ENCODE measurements at places on chromosomes 3 and 15. TPM values are rescaled to one million over a fixed set of nuclear protein-coding genes. Genes with fewer than 3 reads are reported as not detected.

GRCh38 chr15:56693761-56694160 lies 39.5 kb downstream of the ZNF280D start:
- peaks cover 7% of the 10 kb centered on the region for H3K36me3 ChIP-seq
- no peaks in the 10 kb centered on the region for H3K27me3 ChIP-seq
- no peaks in the 10 kb centered on the region for H3K4me1 ChIP-seq
- no peak overlapping the region for H3K4me3 ChIP-seq

DNA sequence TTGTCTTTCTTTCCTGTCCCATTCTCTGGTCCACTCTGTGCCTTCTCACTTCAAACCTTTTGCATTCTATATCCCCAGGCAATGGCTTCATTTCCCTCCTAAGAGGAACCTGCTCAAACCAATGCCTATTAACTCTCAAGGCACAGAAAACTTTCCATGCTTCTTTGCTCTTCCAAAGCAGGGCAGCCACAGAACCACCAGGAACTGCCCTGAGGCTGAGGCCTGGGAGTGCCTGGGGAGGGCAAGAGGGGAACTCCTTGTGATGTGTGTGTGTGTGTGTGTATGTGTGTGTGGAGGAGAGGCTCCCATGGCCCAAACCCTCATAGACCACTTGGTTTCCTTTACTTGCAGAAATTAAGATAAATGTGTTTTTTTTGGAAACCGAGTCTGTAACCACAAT lies 14.1 kb upstream of the PGPEP1L start:
- H3K4me1 ChIP-seq: peaks cover under 1% of the 10 kb centered on the region
- no peak overlapping the region for H3K27ac ChIP-seq
- peaks cover 10% of the 10 kb centered on the region for H3K36me3 ChIP-seq
- no peak overlapping the region for H3K4me3 ChIP-seq
- no peak for DNase-seq

- peak overlapping the region; percentile 42 for H3K4me3 ChIP-seq
- DNase-seq: peak; percentile 55
- peak overlapping the region; percentile 95 for H3K27ac ChIP-seq
- no peaks in the 10 kb centered on the region for H3K27me3 ChIP-seq
These were observed 115.9 kb downstream of the CBLB start for GRCh38 chr3:105752791-105753415.

Gene SMARCC1
- total RNA-seq: 130 TPM

Gene UBE2Q2
- 15.1 TPM for total RNA-seq

DNA sequence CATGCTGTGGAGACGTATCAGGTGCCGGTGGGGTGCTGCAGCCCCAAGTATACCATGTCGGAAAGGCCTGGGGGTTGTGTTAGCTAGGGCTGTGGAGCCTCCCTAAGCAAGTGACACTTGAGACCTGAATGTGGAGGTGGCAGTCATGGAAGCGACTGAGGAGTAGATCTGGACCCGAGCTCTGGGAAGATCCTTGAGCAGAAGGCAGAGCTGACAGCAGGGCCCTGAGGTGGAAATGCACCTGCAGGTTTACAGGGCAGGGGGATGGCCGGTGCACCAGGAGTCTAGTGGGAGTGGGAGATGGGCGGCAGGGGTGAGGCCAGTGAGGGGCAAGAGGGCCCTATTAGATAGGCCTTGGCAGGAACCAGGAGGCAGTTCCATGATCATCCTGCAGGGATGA lies 91.8 kb upstream of the PLXNA1 start:
- no peak overlapping the region for H3K4me3 ChIP-seq
- no peak for DNase-seq
- peaks cover 2% of the 10 kb centered on the region for H3K36me3 ChIP-seq
- H3K4me1 ChIP-seq: no peaks in the 10 kb centered on the region

GRCh38 chr15:81407718-81408117 lies 33.7 kb upstream of the TMC3 start:
- no peak overlapping the region for H3K27ac ChIP-seq
- H3K27me3 ChIP-seq: no peaks in the 10 kb centered on the region
- DNase-seq: no peak
- H3K4me3 ChIP-seq: no peak overlapping the region

Gene ADPRH
- 2.5 TPM for total RNA-seq

- DNase-seq: no peak
- H3K27ac ChIP-seq: no peak overlapping the region
- no peak overlapping the region for H3K4me3 ChIP-seq
- peaks cover 2% of the 10 kb centered on the region for H3K36me3 ChIP-seq
- H3K4me1 ChIP-seq: peaks cover 19% of the 10 kb centered on the region
- no peaks in the 10 kb centered on the region for H3K27me3 ChIP-seq
These were observed 38.0 kb downstream of the TXNRD3 start for GRCh38 chr3:126616931-126617330.

Gene MIX23
- 250 TPM for total RNA-seq

DNA sequence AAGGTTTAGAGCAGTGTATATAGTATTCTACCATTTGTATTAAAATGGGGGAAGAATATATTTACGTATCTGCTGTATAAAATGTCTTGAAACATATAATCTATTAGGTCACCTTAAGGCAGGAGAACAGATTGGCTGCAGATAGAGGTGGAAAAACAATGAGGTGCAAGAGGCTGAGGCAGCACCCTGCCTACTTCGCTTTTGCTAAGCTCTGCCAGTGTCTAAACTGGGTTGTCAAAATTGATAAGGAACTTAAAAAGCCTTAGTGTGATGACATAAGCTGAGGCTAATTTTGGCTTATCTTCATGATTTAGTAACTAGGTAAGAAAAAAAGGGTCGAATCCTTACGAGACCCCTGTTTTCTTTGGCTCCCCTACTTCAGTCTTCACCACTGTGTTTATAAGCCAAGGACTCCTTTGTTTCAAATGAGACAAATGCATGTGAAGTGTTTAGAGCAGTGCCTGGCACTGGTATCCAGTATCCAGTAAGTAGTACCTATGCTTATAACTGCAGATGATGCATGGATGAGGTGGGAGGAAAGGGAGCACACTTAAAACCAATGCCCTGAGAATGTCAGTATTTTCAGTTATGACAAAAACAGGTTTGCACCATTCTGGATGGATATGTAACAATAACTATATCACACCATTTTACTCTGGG lies 45.7 kb downstream of the ARMC8 start:
- H3K4me3 ChIP-seq: no peak overlapping the region
- H3K4me1 ChIP-seq: peaks cover 20% of the 10 kb centered on the region
- H3K36me3 ChIP-seq: peaks cover 42% of the 10 kb centered on the region
- H3K27ac ChIP-seq: no peak overlapping the region
- DNase-seq: no peak
- no peaks in the 10 kb centered on the region for H3K27me3 ChIP-seq

DNA sequence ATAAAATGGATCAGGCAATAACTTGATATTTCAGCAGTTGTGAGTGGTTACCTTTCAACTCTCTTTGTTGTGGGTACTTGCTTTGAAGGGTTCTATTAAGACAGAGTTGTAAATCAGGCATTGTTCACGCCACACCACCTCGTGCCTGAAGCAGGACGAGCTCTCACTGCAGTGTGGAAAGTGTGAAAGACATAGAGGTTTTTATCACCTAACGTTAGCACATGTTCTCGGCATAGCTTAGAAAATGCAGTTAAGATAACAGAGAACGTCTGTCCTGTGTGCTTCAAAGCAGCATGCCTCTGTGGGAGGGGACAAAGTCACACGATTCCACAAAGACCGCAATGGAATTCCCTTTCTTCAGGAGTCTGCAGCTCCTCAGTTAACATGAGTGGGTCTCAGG lies 7.8 kb downstream of the ADAMTS17 start:
- no peak overlapping the region for H3K4me3 ChIP-seq
- H3K4me1 ChIP-seq: peaks cover 63% of the 10 kb centered on the region
- no peak overlapping the region for H3K27ac ChIP-seq
- H3K36me3 ChIP-seq: no peaks in the 10 kb centered on the region
- no peak for DNase-seq

- H3K36me3 ChIP-seq: no peaks in the 10 kb centered on the region
- DNase-seq: no peak
- H3K4me3 ChIP-seq: no peak overlapping the region
- H3K27ac ChIP-seq: no peak overlapping the region
- H3K4me1 ChIP-seq: no peaks in the 10 kb centered on the region
These were observed 86.9 kb downstream of the ASB7 start for GRCh38 chr15:100689131-100689899.

Gene GASK1A
- not detected for total RNA-seq

Gene LRTM1
- total RNA-seq: not detected

- DNase-seq: peak; percentile 49
- no peaks in the 10 kb centered on the region for H3K27me3 ChIP-seq
- H3K4me3 ChIP-seq: peak overlapping the region; percentile 54
- peaks cover 32% of the 10 kb centered on the region for H3K4me1 ChIP-seq
- peak overlapping the region; percentile 78 for H3K27ac ChIP-seq
These were observed 179.6 kb downstream of the NSMCE3 start for GRCh38 chr15:29089731-29090616.

DNA sequence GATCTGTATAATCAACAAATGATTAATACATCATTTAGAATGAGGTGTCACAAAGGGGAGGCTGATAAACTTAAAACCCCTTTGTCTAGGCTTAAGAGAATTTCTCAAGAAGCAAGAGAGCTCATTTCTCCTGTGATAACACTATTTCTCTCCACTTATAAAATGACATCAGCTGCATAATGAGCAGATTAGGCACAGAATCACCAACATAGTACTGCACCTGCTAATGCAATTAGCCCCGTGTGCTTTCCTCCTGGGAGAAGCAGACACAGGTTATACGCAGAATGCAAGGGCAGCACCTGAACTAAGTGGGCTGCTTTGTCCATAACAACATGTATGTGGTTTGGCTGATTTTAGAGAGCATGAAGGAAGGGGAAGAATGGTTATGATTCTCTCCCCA lies 515.3 kb upstream of the CFAP20DC start:
- H3K27me3 ChIP-seq: peaks cover 3% of the 10 kb centered on the region
- DNase-seq: no peak
- no peak overlapping the region for H3K4me3 ChIP-seq
- H3K36me3 ChIP-seq: no peaks in the 10 kb centered on the region
- H3K4me1 ChIP-seq: peaks cover 24% of the 10 kb centered on the region

Gene DGKG
- total RNA-seq: 0.71 TPM

GRCh38 chr3:174101244-174101643 lies 703.7 kb downstream of the NLGN1 start:
- no peak overlapping the region for H3K27ac ChIP-seq
- H3K27me3 ChIP-seq: no peaks in the 10 kb centered on the region
- no peak for DNase-seq
- no peaks in the 10 kb centered on the region for H3K36me3 ChIP-seq
- H3K4me3 ChIP-seq: no peak overlapping the region

DNA sequence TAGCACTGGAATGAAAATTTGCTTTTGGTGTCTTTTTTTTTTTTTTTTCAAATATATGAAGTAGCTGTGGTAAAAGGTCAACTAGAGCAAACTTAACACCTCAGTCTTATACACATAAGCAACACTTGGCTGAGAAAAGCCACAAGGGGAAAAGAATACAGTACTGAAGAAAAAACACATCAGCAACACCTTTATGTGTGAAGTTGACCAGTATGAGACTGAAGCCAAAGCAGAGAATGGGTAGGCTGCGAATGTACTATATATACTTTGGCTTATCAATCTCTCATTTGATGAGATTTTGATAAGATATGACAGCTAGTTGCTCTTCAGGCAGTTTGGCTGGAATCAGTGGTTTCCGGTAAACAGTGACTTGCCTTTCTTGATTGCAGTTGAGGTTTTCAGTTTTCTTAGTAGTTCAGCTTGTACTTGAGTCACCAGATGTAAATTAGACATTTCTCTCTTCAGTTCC lies 22.0 kb upstream of the ZCWPW2 start:
- H3K27me3 ChIP-seq: no peaks in the 10 kb centered on the region
- peaks cover 14% of the 10 kb centered on the region for H3K4me1 ChIP-seq
- DNase-seq: peak; percentile 54
- H3K4me3 ChIP-seq: no peak overlapping the region
- H3K36me3 ChIP-seq: peaks cover 16% of the 10 kb centered on the region

Gene NANOGP8
- total RNA-seq: not detected

GRCh38 chr3:171346582-171347300 lies 113.5 kb downstream of the TNIK start:
- H3K4me3 ChIP-seq: no peak overlapping the region

Gene CD200R1L
- total RNA-seq: not detected

GRCh38 chr15:27585041-27585640 lies 514.0 kb downstream of the OCA2 start:
- no peak overlapping the region for H3K4me3 ChIP-seq
- H3K27me3 ChIP-seq: peaks cover 4% of the 10 kb centered on the region
- no peaks in the 10 kb centered on the region for H3K36me3 ChIP-seq
- no peak for DNase-seq

- peak overlapping the region; percentile 83 for H3K4me3 ChIP-seq
- peaks cover 53% of the 10 kb centered on the region for H3K36me3 ChIP-seq
- peak overlapping the region; percentile 93 for H3K27ac ChIP-seq
- no peaks in the 10 kb centered on the region for H3K27me3 ChIP-seq
These were observed 4.8 kb downstream of the GPR171 start for GRCh38 chr3:151197981-151198767.

Gene COL6A5
- total RNA-seq: not detected

Gene FANCD2OS
- total RNA-seq: not detected

GRCh38 chr3:195072916-195073564 lies 197.9 kb downstream of the XXYLT1 start:
- no peak overlapping the region for H3K27ac ChIP-seq
- no peaks in the 10 kb centered on the region for H3K27me3 ChIP-seq
- no peak overlapping the region for H3K4me3 ChIP-seq
- no peak for DNase-seq
- no peaks in the 10 kb centered on the region for H3K4me1 ChIP-seq
- peaks cover 4% of the 10 kb centered on the region for H3K36me3 ChIP-seq

DNA sequence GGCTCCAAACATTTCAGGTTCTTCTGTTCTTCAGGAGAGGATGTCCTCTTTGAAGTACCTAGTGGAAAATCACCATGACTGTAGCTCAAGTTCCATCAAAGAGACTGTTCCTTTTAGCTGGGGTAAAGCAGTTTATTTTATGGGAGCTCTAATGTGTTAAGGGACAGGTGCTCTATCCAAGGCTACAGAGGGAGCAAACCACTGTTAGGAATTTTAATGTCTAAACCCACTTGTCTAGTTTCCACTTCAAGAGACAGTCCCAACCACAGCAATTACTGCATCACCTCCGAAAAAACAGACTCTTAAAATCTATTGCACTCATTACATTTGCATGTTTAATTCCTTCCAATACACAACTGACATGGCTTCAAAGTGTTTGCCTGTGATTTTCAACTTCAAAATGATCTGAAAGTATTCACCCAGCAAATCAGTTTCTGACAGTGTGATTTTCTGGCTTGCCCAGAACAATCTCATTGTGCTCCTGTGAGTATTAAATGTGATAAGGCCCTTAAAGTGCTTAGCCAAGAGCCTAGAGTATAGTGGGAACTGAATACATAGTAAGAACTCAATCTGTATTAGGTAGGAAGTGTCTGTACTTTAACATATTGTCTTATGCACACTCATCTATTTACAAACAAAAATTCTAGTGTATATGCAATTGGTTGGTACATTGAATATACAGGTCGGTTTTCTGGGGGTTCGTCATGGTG lies 266.5 kb upstream of the CCDC54 start:
- H3K36me3 ChIP-seq: no peaks in the 10 kb centered on the region
- no peak overlapping the region for H3K4me3 ChIP-seq
- no peaks in the 10 kb centered on the region for H3K27me3 ChIP-seq
- no peak overlapping the region for H3K27ac ChIP-seq
- DNase-seq: no peak

Gene PRR20G
- total RNA-seq: not detected

- no peaks in the 10 kb centered on the region for H3K27me3 ChIP-seq
- no peak for DNase-seq
- H3K4me1 ChIP-seq: no peaks in the 10 kb centered on the region
- no peaks in the 10 kb centered on the region for H3K36me3 ChIP-seq
- no peak overlapping the region for H3K27ac ChIP-seq
These were observed 303.6 kb upstream of the ARPP21 start for GRCh38 chr3:35335703-35336102.

Gene CASR
- 0.05 TPM for total RNA-seq

Gene SLC22A14
- not detected for total RNA-seq
